Trophoblast cell (in vitro differentiated cells and primary cell): ENCODE measurements at places on chromosomes 6 and 20.

DNA sequence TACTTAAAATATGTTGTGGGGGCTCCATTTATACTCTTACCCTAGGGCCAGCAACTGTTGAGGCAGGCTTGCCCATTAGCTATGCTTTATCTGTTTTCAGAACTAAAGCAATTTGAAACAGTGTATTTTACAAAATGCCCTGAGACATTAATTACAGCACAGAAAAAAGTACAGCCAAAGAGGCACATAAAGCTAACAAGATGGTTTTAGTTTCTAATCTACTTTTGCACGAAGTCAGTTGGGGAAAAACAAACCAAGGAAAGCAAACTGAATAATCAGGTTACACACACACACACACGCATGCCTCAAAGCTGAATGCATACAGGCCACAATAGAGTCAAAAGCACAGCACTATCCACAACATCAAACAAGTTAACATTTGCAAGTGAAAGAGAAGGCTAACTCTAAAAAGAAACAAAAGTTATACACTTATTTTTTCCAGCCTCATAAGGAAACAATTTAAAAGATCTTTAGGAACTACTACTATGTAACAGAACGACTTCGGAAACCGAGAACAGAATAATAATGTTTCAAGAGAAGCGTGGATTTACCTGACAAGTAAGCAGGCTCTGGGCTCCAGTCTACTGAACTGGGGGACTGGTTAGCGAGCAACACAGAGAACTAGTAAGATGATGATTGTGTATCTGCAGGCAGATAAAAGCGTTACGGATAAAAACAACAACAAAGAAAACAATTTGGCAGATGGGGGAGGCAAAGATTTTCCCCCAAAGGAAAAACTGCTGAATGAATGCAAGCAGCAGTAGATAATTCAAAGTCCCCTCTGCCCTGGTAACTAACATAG lies 1.7 kb downstream of the SYCP2 start:
- no peak for DNase-seq

DNA sequence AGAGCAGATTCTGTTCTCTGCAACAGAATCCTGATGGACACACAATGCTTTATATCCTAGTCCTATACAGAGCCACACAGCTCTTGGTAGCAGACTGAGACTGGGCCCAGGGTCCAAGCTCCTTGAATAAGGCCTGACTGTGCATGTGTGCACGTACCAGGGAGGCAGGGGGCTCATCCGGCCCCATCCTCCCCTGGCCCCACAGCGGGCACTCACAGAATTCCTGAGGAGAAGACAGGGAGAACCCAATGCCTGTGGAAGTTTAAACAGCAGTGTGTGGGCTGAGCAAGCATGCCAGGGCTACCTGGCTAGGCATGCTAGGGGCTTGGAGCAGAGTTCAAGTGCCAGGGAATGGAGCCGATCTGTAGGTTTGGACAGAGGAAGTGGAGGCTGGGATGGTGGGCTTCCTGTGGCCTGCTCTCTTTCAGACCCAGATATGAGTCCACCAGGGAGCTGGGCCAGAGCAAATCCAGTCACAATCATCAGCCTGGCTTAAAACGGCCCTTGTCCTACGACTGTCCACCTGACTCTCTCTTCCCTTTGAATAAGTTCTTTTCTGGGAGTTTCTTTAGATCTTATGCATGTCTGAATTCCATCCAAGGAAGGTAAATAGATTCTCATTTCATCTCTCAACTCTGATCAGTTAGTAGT lies 74.0 kb downstream of the MRPL14 start:
- DNase-seq, result no peak

- DNase-seq, result no peak
Observed at GRCh38 chr20:22577515-22578220, 6.7 kb downstream of the FOXA2 start.

DNA sequence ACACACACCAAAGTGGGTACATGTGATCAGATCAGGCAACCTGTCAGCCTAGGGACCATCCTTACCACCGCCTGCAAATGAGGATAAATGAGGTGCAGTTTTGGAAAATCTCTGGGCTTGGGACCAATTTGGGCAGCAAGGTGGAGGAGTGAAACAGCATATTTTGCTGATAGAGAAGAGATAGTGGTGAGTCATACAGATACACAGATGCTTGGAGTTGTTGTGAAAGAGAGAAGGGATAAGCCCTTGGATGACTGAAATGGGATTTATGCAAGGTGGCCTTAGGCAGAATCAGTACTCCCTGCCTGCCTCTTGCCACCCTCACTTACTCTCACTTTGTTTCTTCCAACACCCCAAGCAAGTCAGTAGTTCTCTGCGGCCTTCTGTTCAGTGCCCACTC lies 34.7 kb downstream of the BMP2 start:
- DNase-seq, result peak; percentile 10

- no peak for DNase-seq
Observed at GRCh38 chr6:166025149-166025898, 142.3 kb downstream of the TBXT start.

DNA sequence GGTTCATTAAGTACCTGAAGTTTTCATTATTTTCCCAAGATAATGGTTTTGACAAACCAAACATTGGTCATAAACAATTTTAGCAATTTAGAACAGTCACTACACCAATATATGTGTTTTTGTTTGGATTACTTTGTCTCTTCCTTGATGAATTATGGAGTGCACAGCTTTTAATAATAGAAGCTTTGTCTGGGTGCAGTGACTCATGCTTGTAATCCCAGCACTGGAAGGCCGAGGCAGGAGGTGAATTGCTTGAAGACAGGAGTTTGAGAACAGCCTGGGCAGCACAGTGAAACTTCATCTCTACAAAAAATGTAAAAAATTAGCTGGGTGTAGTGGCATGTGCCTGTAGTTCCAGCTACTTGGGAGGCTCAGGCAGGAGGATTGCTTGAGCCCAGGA lies 89.4 kb upstream of the ANKEF1 start:
- no peak for DNase-seq

DNA sequence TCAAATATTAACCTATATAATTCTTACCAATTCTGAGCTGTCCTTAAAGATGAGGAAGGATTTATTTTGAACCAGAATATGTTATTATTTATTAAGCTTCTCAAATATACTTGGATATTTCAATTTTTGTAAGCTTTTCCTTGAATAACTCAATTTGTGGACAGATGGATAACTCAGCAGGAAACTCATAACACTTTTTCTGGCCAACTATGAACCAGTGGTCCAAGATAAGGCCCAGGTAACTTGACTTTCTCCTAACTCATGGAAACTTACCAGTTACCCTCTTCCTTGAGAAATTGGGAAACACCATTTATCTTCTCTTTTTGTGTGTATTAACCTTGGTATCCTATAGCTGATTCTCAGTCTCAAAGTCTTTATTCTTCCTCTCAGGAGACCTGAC lies 427.5 kb upstream of the SYNCRIP start:
- DNase-seq, result no peak

DNA sequence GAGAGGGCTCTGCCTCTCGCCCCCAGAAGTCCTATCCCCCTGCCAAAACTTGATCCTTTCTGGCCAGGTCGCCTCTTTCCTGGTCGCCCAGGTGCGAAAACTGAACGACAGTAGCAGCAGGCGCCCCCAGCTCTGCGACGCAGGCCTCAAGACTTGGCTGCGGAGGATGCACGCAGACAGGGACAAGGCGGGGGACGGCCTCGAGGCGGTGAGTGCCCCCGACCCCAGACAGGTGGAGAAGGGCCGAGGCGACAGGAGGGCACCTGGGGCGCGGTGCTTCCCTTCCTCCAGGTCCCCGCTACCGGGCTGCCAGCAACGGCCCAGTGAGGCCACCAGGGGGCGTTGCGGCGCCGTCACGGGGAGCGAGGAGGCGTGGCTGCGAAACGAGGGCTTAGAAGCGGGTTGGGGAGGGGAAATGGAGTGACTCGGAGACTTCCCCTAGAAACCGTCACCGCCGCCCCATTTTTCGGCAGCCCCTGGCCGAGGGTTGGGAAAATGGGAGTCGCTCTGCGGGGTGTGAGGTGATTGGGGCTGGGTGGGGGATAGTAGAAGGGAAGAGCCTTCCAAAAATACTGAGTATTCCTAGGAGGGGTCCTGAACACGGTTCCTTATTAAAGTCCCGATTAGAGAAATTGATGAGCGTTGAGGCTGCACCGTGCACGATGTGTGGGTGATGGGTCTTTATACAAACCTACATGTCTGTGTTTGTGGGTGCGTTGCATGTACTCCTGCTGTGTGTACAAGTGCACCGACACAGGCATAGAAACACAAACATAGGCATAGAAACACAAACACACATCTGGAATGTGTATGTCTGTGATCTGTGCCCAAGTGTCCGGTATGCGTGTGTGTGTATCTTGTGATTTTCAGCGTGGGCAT lies 44.6 kb downstream of the ARHGAP40 start:
- DNase-seq, result peak; percentile 67

- no peak for DNase-seq
Observed at GRCh38 chr6:39362487-39362865, 40.0 kb upstream of the KCNK16 start.

- no peak for DNase-seq
Observed at GRCh38 chr6:33075208-33075567, 602 bp upstream of the HLA-DPB1 start.

- no peak for DNase-seq
Observed at GRCh38 chr6:24403501-24403824, 727 bp downstream of the MRS2 start.

DNA sequence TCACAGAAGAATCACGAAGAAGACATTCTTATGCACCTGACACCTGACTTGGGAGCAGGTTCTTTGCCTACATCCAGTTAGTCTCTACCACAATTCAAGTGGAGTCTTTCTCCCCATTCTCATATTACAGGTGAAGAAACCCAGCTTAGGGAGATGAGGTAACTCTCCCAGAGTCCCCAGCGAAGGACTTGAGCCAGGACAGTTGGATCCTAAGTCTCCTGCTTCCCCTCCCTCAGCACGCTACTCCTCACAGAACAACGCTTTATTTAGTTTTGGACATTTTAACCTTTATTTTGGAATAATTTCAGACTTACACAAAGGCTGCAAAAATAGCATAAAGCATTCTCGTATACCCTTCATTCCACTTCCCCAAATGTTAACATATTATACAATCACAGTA lies 824 bp upstream of the CSTL1 start:
- DNase-seq, result no peak

GRCh38 chr6:106739387-106739786 lies 110.0 kb downstream of the QRSL1 start:
- no peak for DNase-seq

- DNase-seq, result no peak
Observed at GRCh38 chr6:36858407-36858981, 16.1 kb downstream of the PPIL1 start.

GRCh38 chr20:46741924-46742668 lies 32.6 kb downstream of the SLC2A10 start:
- DNase-seq, result no peak

GRCh38 chr6:36969240-36969691 lies 14.7 kb downstream of the PI16 start:
- DNase-seq, result no peak

DNA sequence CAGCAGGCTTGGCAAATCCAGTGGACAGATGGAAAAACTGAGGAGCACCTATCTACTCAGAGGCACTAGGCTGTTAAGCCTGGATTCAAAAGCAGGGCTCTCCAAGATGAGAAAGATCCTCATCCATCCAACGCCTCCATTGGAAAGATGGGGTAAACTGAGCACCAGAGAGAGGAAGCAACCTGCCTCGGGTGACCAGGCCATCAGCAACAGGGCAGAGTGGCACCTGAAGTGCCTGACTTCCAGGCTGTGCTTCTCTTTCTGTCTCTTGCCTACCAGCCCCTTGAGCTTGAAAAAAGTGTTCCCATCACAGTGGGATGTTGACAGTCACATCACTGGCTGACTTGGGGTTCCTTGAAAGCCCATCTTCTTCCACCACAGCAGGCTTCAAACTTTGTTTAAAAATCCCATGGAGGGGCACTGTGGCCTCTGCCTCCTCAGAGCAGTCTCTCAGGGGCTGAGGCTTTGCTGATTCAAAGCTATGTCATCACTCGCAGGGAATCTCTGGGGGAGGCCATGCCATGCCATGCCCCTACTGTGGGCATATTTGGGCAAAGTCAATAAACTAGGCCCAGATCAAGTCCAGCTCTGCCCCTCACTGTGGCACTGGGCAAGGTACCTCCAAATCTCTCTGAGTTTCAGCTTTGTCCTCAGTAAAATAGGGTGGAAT lies 44.8 kb upstream of the TGM2 start:
- DNase-seq, result no peak

DNA sequence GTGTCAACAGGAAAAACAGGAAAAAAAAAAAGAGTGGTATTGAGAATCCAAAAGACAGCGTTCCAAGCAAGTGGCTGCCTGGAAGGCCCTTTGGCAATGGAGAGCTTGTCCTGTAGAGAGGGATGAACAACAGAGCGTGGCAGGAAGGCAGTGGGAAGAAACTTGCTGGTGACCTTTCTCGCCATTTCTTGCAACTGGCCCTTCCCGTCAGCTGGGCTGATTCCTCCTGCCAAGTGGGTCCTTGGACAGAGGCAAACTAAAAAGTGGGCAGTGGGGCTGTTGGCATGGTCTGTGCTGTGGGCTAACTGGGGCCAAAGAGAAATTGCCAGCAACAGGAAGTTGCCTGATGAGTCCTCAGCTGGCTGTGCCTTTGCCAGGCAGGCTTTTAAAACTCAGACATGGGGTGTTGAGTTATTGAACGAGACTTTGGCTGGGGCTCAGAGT lies 43.9 kb upstream of the CLDN20 start:
- DNase-seq, result no peak

GRCh38 chr6:93433592-93433991 lies 14.2 kb upstream of the EPHA7 start:
- no peak for DNase-seq

- peak; percentile 19 for DNase-seq
Observed at GRCh38 chr6:34246563-34247391, 2.0 kb downstream of the SMIM29 start.

- DNase-seq, result no peak
Observed at GRCh38 chr6:14875481-14876063, 370.3 kb upstream of the JARID2 start.

GRCh38 chr6:33172688-33173534 lies 19.4 kb downstream of the COL11A2 start:
- no peak for DNase-seq

DNA sequence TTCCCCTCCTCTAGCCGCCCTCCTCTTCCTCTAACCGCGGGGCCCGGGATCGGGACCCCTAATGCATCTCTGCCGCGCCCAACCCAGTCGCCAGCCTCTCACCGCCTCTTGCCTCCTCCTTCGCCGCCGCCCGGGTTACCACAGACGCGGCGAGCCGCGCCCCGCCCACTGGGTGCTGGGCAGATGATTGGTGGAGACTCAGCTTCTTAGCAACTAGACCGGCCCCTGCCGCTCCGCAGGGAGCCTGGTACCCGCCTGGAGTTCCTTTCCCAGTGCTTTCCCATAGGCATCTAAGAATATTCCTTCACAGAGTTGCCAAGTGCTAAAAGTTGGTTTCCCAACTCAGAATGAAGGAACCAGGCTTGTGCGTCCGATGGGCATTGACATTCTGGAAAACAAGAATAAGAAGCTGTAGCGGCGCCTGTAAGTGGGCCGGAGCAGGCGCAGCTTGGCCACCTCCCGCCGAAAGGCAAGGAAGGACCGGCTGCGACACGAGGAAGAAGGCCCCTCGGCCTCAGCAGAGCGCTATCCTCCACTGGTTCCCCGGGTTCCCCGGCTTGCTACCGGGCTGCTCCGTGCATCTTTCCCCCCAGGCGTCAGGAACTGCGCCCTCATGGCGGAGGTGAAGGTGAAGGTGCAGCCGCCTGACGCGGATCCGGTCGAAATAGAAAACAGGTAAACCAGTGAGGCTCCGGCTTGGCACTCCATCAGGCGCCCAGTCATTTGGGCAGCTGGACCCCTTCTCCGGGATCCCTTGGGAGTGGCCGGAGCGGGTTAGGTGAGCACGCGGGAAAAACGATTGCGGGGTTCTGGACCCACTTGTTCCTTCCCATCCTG lies at the start of the genes DZANK1 and POLR3F:
Gene DZANK1 (minus strand): TSS at position 137 of the 837 bp plus-strand sequence. CDS start 1,672 bp downstream, outside the sequence.
Gene POLR3F (plus strand): TSS at position 497 of the 837 bp plus-strand sequence. CDS start 117 bp downstream, at position 614.
- DNase-seq, result peak; percentile 96
